NCI-H1048 (cell line): ENCODE measurements at places on chromosomes 1 and 21.

DNA sequence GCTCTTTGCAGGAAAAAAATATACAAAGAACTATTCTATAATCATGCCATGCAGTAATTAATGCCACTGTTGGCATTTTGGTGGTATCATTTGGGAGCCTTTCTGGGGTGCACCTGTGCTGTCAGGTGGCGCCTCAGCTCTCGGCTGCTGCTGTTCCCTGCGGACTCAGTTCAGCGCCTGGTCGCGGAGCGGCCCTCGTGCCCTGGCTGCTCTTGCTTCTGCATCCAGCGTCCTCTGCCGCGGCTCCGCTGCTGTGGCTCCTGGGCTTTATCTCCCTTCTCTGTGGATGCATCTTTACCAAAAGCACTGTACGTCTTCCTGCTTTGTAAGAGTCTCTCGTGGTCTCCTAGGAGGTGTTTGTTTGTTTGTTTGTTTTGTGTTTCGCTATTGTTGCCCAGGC lies 35.1 kb upstream of the PWP2 start:
- DNase-seq, result no peak

GRCh38 chr1:16218014-16218673 lies 5.7 kb upstream of the ARHGEF19 start:
- no peak for DNase-seq

- no peak for DNase-seq
Measured at GRCh38 chr1:29698033-29698432, 461.7 kb downstream of the PTPRU start.

- DNase-seq, result no peak
Measured at GRCh38 chr1:92708368-92708950, 76.4 kb downstream of the EVI5 start.

GRCh38 chr1:41752514-41753170 lies 166.1 kb downstream of the HIVEP3 start:
- DNase-seq, result no peak

DNA sequence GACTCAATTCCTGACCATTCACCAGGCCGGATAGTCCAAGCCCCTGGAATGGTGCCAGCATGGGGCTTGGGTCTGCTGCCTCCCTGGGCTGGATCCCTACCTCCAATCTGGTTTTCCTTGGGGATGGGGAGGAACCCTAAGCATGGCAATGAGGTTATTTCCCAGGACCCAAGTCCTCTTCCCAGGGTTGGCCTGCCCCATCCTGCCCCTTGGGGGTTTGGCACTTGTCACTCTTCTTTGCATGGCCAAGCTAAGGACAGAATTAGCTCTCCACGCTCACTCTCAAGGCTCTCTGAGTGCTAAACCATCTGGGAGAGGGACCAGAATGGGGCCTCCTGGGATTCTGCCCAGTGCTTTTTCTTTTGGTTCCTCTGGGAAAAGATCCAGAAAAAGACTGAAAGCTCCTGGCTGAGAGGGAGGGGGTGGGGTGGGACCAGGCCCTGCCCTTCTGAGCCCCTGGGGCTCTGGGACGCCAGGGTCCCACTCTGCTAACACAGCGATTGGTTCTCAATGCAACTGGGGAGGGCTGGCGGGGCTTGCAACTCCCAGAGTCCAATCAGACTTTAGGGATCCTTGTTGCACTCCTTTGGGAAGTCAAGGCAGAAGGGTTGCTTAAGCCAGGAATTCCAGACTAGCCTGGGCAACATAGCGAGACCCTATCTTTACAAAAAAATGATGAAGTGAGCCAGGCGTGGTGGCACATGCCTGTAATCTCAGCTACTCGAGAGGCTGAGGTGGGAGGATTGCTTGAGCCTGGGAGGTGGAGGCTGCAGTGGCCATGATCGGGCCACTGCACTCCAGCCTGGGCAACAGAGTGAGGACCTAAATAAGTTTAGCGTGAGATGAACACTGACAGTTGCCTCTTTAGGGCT lies 52.7 kb downstream of the DHRS3 start:
- no peak for DNase-seq

DNA sequence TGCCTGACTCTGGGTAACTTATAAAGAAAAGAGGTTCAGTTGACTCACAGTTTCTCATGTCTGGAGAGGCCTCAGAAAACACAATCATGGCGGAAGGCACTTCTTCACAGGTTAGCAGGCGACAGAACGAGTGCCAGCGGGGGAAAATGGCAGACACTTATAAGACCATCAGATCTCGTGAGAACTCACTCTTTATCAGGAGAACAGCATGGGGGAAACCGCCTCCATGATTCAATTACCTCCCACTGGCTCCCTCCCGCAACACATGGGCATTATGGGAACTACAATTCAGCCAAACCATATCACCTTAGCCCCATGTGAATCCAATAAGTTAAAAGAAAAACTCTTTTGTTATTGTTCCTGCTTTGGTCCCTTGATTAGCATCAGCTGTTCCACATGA lies 725.2 kb downstream of the LRRIQ3 start:
- no peak for DNase-seq

- DNase-seq, result no peak
Measured at GRCh38 chr1:152412756-152413155, 1.3 kb downstream of the CRNN start.

GRCh38 chr1:15835205-15835740 lies 12.2 kb upstream of the SPEN start:
- DNase-seq, result no peak

- DNase-seq, result peak; percentile 54
Measured at GRCh38 chr1:17075470-17076255, 21.8 kb upstream of the SDHB start.

GRCh38 chr1:51214615-51215131 lies 21.4 kb upstream of the RNF11 start:
- DNase-seq, result no peak

- no peak for DNase-seq
Measured at GRCh38 chr21:45152265-45152746, 77.9 kb downstream of the ADARB1 start.

- peak; percentile 64 for DNase-seq
Measured at GRCh38 chr1:43529206-43529731, 1.4 kb upstream of the PTPRF start.

DNA sequence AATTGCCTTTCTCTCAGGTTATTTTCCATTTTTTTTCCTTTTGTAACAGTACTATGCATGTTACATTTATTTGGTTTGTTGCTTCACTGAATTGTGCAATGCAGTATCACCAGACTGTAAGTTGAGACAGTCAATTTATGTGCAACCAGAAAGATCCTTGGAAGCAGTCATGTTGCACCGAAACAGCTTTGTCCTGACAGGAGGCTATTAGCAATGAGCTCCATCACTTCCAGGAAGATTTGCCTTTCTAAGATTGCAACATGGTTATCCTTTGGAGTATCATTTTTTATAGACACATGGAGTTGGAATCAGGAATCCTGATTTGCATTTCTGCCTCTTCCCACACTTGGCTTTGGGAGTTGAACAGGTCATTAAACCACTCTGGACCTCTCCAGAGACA lies 84.5 kb upstream of the ST6GALNAC5 start:
- DNase-seq, result no peak

DNA sequence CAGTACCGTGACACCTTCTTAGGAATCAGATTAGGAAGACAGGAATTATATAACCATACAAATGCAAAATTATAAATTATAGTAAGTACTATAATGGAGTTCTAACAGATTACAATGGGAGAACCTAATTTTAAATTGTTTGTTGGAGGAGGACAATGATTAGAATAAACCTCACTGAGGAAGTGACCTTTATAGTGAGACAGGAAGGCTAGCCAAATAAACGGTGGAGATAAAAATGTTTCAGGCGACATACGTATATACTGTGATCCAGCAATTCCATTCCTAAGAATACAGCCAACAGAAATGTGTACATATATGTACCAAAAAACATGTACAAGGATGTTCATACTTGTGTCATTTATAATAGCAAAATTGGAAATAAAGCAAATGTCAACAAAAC lies 15.2 kb downstream of the SYNJ1 start:
- no peak for DNase-seq

DNA sequence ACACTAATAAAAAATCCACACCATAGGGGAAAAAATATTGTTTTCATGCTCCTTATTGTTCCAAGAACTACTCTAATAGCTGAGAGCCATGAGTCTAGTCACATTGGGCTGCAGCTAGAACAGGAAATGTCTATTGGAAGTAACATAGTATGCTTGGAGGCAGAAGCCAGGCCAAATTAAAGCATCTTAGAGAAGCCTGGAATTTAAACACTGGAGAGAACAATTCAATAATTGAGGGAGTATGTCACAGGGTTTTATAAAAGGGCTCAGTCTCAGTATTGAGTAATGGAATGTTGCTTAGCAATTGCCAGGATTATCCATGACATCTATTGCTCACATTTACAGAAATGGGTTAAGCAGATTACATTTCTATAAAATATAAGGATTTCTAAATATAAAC lies 471.3 kb downstream of the LMO4 start:
- DNase-seq, result no peak

GRCh38 chr1:91527781-91528180 lies 27.1 kb downstream of the CDC7 start:
- DNase-seq, result no peak

DNA sequence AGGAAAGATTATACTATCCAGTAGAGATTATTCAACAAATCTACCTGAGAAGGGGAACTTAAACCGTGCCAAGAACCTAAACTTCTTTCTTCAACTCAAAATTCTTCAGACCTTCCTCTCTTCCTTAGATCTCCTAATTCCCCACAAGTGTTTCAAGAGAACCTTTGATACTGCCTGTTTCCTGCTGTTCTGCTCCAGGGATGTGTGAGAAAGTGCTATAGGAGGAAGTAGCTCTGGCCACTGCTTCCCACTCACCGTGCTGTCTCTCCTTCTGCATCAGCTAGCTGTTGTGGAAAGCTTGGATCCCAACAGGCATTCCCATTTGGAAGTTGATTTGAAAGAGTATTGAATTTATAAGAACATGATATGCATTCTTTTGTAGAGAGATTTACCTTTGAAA lies 4.5 kb upstream of the NOS1AP start:
- DNase-seq, result no peak

GRCh38 chr1:110050602-110051261 lies 16.3 kb downstream of the STRIP1 start:
- no peak for DNase-seq

- no peak for DNase-seq
Measured at GRCh38 chr1:200369706-200370105, 40.1 kb downstream of the ZNF281 start.

DNA sequence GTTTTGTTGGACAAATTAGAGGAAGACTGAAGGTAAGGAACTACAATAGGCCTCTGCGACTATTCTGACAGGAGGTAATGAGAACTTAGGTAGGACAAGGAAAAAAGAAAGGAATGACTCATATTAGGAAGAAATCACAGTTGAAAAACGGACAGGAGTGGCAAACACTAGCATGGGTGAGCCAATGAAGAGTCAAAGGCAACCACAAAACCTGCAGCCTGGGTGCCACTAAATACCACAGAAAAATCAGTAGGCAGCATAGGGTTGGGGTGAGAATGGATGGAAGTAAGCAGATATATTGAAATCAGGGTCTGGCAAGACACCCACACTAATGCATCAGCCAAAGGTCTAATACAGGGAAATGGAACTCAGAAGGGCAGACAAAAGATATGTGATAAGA lies 10.0 kb downstream of the RBM34 start:
- no peak for DNase-seq

GRCh38 chr1:78360584-78360983 lies 130.2 kb upstream of the PTGFR start:
- no peak for DNase-seq

DNA sequence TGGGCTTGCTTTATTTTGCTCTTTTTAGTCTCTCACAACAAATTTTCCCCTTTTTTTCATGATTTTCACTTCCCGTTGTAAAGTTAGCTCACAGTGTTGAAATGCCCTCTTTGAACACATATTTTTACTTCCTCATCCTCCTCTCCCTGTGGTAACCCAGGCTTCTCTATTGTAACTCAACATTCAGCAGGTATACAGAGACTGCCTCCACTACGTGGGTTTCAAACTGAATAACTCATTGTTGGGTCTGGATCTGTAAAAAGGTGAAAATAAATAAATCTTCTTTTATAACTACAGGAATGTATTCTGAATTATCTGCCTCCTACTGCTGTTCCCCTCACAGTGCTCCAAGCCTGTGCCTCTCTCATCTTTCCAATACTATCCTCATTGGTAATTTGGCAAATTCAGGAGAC lies 166.4 kb downstream of the RUNX1 start:
- no peak for DNase-seq

GRCh38 chr1:6218375-6219164 lies 12.7 kb downstream of the RNF207 start:
- no peak for DNase-seq

DNA sequence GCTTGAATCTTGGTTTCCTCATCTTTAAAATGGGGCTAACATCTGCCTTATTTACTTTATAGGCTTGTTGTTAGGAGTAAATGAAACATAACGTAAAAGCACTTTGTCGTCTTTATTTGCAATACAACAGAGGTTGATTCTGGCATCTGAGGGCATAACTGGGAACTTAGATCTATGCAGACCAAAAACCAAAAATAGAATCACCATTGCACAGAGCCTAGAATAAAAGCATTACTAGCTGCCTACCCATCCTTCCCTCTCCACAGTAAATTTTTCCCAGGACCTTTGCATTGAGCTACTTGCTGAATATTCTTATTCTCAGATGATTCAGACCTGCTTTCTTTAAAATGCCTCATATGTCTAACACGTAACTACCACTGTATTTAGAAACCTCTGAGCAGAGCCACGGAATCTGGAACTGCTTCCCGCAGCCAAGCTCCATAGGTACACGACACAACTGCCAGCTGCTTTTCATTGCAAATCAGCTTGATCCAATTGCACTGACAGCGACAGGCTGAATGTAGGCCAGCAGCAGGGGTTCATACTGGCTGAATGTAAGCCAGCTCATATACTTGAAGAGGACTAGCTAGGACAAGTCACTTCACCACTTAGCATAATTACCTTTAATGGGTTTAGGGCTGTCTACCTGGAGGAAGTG lies 33.2 kb upstream of the SERBP1 start:
- peak; percentile 42 for DNase-seq

DNA sequence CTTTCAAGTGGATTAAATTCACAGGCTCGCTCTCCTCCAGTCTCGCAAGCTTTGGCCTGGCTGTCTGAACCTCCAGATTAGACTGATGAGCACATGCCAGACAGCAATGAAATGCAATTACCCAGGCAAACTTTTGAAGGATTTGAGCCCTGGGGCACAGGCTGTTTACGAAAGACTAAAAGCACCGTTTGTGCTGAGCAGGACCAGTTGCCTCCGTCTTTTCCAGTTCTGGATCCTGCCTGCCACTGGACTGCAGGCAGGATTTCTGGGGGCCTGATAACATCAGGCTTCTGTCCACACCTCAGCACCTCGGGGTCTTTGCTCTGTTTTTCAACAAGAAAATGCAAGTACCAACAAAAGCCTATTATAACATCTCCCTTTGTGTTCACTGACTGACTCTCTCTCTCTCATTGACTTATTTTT lies 145.7 kb downstream of the CLIC6 start:
- no peak for DNase-seq

- no peak for DNase-seq
Measured at GRCh38 chr1:3539707-3540425, 71.4 kb downstream of the MEGF6 start.
